ENCODE measurements at places on chromosomes 4 and X.

DNA sequence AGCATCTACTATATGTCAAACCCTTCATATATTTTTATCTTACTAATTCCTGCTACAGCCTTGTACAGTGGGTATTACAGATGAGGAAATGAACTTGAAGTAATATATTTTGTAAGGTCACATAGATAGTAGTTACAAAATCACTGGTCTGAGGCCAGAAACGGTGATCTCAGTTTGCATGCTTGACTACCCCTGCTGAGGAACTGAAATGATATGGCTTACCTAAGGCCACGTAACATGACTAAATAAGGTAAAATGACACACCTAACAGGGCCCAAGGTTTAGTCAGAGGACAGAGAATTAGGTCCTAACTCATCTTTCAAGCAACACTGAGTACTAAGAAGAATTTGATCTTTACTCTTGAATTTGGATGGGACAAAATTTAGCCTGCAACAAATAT lies 1.5 kb upstream of the COMMD8 start:
- no peak for DNase-seq

GRCh38 chr4:78599931-78600375 lies 48.4 kb downstream of the ANXA3 start:
- DNase-seq, result no peak

DNA sequence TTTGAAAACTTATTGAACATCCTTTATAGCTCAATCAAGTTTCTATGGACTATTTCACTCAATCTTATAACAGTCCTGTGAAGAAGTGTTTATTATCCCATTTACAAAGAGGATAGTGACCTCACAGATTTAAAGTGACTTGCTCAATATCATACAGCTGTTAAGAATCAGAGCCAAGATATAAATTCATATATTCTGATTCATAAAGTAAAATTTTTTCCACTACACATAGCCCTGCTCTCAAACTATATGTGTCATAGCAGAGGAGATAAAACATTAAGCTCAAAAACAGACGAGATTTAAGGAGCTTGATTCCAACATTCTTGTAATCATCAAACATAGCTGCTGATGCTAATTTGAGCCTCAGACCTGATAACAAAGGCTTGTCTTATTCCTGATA lies 226.8 kb downstream of the CAMK2D start:
- DNase-seq, result no peak

DNA sequence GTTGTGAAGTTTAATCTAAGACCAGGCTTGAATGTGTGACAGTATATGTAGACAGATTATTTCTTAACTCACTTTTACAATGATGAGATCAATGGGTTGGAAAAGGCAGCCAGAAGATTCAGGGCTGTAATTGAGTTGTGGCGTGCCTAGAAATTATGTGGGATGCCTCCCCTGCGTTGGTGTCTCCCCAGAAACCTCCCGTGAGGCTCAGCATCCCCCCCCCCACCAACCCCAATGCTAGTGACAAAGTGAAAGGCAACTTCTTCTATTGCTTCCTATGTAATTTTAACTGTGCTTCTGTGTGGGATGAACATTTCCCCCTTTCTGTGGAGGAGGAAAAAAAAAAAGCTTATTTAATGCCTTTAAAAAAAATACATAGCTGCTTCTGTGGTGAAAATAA lies 297.9 kb downstream of the ARHGAP10 start:
- no peak for DNase-seq

DNA sequence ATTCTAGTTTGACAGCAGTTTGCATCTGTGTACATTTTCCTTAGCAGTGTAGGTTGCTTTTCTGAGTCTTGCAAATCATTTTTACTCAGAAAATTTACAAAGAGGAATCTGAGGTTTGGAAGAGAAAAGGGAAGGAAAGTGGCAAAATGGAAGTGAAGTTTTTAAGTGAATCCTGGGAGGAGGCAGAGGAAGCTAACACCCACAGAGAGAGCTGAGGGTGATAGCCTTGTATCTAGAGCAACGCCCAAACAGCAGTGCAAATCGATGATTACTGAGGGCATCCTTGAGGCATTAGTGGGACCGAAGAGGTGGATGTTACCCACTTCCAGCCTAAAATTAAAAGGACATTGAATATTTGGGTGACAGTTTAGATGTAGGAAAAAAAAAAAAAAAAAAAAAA lies 31.8 kb downstream of the KLF3 start:
- DNase-seq, result no peak

DNA sequence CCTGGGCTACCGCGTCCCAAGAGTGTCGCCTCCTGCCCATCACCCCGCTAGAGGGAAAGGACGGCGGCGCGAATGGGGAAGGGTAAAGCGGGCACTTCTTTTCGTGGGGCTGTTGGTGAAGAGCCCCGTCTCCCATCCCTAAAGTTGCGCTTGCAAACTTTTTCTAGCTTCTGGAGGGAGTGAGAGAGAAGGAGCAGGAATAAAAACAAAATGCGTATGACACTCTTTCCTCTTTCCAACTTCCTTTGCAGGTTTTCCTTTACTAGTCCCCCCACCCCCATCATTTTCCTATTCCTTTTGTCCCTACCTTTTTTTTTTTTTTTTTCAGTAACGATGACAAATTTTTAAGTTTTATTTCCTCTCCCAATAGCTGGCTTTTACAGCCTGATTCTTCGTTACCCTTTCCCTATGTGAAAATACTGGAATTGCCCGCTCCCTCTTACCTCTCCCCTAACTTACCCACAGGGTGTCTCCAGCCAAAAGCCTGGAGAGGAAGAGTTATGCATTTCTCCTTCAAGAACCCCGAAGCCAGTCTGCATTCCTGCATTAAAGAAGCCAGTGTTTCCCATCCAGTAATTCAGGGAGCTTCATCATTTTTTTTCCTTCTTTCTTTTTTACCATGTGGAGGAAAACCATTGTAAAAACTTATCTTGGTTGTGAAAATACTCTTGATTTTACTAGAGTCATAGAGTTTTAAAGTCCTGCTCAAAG lies 613 bp upstream of the ARSJ start:
- DNase-seq, result no peak

DNA sequence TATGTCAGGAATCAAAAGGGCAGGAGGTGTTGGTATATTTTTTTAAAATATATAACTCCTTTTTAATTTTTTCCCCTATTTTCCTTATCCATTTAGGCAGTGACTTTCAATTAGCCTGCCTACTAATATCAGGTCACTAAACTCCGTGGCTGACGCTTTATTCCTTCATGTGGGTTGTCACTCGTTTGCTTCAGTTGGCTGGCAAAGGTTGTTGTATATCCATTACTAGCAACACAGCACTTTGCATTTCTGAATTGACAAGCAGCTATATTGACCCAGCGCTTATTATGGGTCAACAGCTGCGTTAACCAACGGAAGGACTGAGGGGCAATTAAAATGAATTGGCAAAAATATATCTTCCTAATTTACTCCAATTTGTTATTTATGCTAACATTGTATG lies 87.7 kb downstream of the ARX start:
- no peak for DNase-seq

DNA sequence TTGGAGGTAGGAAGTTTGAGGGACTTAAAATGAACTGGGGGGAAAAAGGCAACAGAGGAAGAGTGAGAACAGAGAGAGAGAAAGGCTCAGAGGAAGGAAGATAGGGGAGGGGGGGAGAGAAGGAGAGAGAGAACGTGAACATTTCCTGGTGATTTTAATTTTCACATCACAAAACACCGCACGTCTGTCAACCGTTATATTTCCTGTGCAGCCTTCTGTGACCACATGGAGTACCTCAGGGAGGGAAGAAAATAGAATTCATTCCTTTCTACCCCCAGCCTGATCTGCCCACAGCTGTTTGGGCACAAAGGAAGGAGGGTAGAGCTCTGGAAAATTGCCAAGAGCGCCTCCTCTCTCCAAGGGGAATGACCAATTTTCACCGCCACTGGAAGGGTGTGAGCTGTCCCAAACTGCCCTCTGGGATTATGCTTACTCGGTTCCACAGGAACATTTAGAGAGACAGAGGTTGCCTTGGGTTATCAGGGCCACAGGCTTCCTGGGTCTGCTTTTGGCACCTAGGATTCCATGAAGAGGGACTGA lies 135.7 kb upstream of the MAMLD1 start:
- no peak for DNase-seq

GRCh38 chr4:184548316-184548647 lies 73.9 kb upstream of the IRF2 start:
- DNase-seq, result no peak

- no peak for DNase-seq
Measured at GRCh38 chr4:73832651-73833237, 3.7 kb upstream of the CXCL6 start.

DNA sequence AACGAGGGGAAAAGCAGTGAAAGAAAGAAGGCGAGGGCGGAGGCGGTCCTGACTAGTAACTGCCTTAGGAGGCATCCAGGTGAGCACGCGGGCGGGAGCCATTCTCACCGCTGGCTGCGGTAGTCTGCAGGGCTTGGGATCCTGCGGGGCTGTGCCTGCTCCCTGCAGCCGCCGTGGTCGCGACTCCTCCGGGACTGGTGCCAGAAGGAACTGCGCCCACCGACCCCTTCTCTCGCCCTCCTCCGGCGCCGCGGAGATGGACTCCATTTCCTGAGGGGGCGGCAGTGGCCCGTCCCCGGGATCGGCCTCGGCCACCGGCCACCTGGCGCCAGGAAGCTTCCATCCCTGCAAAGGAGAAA lies 543 bp downstream of the NFXL1 start:
- peak; percentile 80 for DNase-seq

DNA sequence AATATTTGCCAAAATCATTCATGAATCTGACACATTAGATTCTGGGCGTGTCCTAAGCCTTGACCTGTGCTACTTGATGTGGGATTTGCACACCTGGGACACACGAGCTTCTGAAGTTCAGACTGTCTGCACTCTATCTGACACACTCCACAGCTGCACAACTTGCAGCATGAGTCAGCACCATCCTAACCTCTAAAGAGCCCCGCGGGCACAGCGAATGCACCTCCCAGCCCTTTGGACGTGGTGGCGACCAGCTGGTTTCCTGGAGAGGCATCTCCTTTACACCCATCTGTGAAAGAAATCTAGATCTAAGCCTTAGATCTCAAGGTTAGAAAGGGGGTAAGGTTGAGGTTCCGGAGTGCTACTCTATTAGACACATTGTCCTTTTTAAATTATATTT lies 69.2 kb downstream of the SORBS2 start:
- DNase-seq, result no peak

DNA sequence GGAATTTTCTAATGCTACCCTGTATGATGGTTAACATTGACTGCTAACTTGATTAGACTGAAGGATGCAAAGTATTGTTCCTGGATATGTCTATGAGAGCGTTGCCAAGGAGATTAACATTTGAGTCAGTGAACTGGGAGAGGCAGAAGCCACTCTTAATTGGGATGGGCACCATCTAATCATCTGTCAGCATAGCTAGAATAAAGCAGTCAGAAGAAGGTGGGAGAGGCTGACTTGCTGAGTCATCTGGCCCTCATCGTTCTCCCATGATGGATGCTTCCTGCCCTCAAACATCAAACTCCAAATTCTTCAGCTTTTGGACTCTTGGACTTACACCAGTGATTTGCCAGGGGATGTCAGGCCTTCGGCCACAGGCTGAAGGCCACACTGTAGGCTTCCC lies 878.5 kb downstream of the PCDH7 start:
- DNase-seq, result no peak

DNA sequence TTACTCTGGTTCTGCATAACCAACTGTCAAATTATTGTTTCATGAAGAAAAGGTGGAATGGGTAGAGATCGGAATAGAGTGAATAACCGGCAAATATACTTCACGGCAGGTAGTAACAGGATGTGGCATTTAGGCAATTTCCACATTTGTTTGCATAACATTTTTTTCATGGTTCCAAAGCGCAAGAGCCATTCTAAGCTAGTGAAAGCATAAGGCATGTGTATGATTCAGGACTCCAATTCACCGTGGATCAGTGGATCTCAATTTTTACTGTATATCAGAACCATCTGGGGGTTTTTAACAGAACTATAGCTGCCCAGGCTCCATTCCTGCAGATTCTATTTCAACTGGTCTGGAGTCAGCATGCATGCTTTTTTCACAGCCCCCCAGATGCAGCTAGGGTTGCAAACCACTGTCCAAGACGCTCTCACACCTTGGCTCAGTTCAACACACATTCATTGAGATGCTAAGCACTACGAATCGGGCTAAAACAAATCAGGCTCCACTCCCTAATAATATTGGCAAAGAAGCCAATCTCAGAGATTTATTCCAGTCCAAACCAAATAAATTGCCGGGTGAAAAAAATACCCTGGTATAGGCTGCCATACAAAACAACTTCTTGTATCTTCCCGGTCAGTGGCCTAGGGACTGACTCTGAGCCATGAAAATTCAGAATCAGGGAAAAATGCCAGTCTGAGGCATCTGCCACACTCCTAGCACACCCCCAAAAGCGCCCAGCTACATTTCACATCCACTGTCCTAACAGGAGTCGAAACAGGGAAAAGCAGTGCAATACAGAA lies 30.0 kb downstream of the AFAP1 start:
- DNase-seq, result no peak

GRCh38 chr4:120773641-120774040 lies 148.9 kb downstream of the PRDM5 start:
- DNase-seq, result no peak

- no peak for DNase-seq
Measured at GRCh38 chr4:184861047-184861446, 35.3 kb upstream of the ACSL1 start.

GRCh38 chr4:28146191-28146590 lies 1285.5 kb downstream of the STIM2 start:
- DNase-seq, result no peak

- DNase-seq, result no peak
Measured at GRCh38 chr4:59063015-59063720, 1953.0 kb upstream of the IGFBP7 start.

All from cardiac septum (tissue), 1 donor.